Fibroblast of skin of right quadriceps (primary cell): ENCODE measurements at places on chromosomes 12 and 14.

DNA sequence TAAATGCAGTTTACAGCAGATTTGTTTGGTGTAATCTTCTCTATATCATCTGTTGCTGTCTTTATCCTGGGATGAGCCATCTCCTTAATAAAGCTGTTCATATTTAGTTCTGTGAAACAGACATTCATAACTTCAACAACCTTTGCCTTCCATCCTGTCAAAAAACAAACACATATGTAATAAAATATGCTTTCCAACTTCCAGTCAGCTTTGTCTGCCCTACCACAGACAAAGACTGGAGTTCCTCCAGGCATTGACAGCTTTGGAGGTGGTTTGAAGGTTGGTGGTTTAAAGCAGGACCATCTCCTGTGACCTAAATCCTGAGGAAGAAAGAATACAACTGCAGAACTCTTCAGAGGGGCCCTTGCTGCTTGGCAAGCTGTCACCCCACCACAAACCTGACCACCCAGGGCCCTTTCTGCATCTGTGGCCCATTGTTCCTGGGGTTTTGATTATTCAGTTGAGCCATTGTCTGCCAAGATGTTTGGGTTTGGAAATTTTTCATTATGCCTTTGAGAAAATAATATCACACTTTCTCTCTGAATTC, 28.2 kb upstream of the PTGR2 start:
- DNase-seq: no peak

- peak; percentile 66 for DNase-seq
These were observed 19.5 kb downstream of the DCAF5 start for GRCh38 chr14:69133206-69134125.

- DNase-seq: peak; percentile 31
These were observed 35.0 kb downstream of the ZNF664 start for GRCh38 chr12:124007826-124008570.

DNA sequence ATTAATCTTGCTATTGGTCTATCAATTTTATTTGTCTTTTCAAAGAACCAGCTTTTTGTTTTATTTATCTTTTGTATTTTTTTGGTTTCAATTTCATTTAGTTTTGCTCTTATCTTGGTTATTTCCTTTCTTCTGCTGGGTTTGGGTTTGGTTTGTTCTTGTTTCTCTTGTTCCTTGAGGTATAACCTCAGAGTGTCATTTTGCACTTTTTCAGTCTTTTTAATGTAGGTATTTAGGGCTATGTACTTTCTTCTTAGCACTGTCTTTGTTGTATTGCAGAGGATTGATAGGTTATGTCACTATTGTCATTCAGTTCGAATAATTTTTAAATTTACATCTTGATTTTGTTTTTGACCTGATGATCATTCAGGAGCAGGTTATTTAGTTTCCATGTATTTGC, 92.7 kb upstream of the DCD start:
- no peak for DNase-seq

DNA sequence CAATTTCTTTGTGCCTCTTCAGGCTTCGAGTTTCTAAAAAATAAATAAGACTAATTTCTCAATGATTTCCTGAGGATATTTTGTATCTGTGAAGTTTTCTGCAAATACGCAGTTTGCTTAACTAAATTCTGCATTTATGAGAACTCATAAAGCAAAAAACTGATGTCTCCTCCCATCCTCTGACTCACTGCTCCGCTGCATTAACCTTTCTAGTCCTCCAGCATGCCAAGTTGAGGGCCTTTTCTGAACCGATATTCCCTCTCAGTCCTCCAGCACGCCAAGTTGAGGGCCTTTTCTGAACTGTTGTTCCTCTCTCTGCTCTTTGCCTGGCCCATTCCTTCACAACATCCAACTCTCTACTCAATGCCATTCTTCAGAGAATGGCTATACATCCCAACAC, 3.2 kb downstream of the IPO8 start:
- DNase-seq: no peak
